NCI-H2029 (cell line): ENCODE measurements at places on chromosomes 7 and 10.

DNA sequence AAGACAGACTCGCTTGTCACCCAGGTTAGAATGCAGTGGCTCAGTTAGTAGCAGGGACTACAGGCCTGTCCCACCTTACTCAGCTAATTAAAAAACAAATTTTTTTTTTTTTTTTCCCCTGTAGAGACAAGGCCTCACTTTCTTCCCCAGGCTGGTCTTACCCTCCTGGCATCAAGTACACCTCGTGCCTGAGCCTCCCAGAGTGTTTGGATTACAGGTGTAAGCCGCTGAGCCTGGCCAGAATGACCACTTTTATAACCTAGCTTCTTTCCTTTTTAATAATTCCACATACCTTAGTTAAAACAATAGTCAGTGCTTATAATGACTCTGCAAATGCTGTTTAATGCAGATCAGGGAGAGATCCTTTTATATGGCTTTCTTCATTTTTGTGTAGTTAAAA is 31.3 kb downstream of the RSBN1L start:
- peak; percentile 31 for DNase-seq

- no peak for DNase-seq
Observed at GRCh38 chr7:28474282-28474638, 61.9 kb downstream of the CREB5 start.

DNA sequence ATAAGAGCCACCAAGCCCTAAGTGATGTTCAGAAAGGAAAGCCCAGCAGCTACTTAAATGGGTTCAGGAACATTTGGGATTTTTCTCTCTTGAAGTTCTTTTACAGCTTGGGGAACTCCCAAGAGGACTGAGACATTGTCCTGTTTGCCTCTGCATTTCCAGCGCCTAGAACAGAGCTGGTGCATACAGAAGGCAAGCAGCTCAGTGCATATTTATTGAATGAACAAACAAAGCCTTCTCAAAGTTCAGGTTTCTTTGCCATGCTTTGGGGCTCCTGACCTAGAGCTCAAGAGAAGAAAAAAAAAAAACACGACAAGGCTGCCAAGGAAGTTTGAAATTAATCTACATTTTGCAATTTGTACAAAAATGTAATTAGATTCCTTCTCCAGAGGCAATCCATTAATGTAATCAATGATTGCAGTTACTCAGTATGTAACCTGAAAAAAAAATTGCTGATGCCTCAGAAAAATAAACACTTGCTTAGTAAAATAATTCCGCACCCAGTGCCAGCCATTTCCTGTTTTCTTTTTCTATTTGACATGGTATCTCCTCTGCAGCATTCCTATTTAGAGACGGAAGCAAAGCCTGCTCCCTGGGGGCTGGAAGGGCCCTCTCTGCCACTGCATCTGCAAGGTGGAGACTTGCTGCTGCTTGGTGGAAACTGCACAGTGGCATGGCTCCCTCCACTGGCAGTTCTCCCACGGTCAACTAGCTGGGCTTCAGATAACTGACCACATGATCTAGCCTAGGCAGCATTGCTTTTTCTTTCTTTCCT is 157.3 kb downstream of the TMEM178B start:
- peak; percentile 76 for DNase-seq

DNA sequence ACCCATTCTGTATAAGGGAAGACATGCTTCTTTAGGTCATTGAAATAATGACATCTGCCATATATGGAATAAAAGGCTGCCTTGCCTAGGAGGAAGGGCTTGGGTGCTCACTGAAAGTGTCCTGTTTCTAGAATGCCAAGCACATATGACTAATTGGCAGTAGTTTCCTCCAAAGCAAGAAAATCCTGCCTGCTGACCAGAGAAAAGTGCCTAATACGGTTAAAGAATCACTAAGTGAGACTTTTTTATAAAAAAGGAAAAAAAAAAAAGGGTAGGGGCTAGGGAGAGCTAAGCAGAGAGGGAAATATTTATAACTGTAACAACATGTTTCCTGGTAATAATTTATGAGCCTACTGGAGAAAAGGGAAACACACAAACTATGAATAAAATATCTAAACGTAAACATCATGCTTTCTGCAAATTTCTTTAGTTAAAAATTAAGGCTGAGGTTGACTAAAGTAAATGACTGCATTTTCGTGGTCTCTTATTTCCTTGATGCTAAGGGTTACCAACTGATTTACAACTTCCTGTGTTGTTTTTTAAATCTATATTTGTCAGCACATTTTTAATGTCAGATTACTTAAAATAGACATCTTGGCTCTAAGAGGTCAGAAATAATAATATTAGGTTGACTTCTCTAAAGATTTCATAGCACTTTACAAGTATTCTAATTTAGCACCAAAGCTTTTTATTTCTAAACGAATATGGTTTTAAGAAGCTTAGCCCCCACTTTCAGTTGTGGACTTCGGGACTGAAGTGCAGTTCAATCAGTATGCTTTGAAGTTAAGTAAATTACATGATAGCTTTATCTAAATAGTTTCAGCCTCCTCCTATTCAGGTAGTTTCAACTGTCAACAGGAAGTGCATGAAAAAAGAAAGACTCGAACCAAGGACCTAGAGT is 89.6 kb downstream of the CABCOCO1 start:
- DNase-seq = no peak

- no peak for DNase-seq
Observed at GRCh38 chr10:73900064-73900463, 10.9 kb upstream of the PLAU start.

DNA sequence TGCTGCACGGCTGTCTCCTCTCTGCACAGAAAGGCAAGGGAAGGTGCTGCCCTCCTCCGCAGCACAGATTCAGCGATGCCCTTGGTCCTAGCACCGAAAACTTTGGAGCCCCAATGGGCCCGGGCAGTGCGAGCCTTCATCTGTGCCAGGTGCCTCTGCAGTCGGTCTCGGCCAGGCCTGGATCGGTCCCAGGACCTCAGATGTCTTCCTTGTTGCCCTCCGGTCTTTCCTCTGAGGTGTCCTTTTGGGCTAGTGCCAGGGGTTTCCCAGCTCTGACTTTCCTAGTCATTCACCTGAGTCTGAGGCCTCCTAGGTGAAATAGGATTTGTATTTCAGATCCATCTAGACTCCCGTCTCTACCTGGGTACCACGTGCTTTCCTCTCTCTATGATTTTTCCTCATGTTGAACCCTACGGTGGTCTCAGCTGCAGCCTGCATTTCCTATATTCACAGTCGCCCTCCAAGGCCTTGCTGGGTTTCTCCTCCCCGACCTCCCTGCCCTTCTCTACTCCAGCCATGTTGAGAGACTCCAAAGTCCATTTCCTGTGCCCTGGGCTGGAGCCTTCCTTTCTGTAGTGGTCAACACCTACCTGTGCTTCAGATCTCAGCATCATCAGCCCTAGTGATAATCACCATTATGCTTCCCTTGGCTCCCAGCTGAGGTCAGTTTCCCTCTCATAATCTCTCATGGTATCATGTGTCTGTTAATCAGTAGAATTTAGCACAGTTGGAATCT is 92.0 kb upstream of the PRSS58 start:
- DNase-seq = no peak

GRCh38 chr7:32275216-32276009 is 205.2 kb upstream of the PDE1C start:
- DNase-seq = no peak

- DNase-seq = no peak
Observed at GRCh38 chr10:133159950-133160825, at the start of gene KNDC1. TSS of gene KNDC1 (plus strand) at chr10:133160219. CDS start at chr10:133160468, 249 bp downstream.

DNA sequence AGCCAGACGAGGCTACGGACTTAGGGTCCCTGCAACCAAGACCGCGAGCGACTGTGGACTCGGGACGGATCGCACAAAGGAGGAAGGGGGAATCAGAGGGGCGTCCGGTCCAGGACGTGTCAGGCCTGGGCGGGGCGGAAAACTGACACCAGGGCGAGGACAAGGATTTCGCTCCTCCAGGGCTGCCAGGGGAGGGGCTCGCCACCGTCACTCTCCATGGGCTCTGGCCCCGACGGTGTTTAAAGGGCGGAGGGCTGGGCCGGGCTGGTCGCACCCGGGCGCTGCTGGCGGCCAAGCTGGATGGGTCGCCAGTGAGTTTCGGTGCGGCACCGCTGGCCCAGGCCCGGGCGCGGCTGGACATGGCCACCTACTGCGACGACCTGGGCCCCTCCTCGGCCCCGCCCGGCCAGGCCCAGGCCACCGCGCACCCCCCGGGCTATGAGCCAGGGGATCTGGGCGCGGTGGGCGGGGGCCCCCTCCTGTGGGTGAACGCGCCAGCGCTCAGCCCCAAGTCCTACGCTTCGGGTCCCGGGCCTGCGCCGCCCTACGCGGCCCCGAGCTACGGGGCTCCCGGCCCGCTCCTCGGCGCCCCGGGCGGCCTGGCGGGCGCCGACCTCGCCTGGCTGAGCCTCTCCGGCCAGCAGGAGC is at the start of gene FOXI2:
FOXI2 (plus strand) TSS at position 271 of the 648 bp plus-strand sequence; CDS start at position 360, 89 bp downstream.
- DNase-seq = no peak

GRCh38 chr7:142603870-142604448 is 145.3 kb upstream of the PRSS1 start:
- DNase-seq = peak; percentile 34

- DNase-seq = no peak
Observed at GRCh38 chr10:42973870-42974692, 102.8 kb upstream of the RET start.
